ENCODE measurements at places on chromosomes 6 and 20.
A peak's percentile ranks its signal among the peaks of the same experiment; 100 is the strongest.

DNA sequence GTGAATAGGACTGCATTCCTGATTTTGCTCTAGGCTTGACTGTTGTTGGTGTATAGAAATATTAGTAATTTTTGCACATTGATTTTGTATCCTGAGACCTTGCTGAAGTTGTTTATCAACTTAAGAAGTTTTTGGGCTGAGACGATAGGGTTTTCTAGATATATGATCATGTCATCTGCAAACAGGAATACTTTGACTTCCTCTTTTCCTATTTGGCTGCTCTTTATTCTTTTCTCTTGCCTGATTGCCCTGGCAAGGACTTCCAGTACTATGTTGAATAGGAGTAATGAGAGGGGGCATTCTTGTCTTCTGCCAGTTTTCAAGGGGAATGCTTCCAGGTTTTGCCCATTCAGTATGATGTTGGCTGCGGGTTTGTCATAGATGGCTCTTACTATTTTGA lies 13.4 kb downstream of the HLA-DOB start:
- DNase-seq: no peak

DNA sequence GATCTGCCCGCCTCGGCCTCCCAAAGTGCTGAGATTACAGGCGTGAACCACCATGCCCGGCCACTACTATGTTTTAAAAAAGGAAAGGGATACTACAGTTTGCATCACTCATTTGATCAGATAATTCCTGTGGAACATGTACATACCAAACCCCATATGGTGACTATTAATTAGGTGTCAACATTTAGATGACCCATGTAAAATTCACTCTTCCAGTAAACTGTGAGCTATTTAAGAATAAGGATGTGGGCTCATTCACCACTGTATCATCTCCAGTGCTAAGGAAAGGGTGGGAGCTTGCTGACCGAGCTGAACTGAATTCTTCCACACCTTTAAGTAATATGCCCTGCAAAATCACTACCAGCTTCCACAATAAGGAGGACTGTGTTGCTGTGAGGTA lies 127.5 kb downstream of the BTBD9 start:
- no peak for DNase-seq

- no peak for DNase-seq
These were observed 63.7 kb downstream of the SLC22A23 start for GRCh38 chr6:3392930-3393835.

GRCh38 chr6:39706819-39707335 lies 18.3 kb downstream of the KIF6 start:
- DNase-seq: no peak

GRCh38 chr6:11732036-11732631 lies 46.5 kb downstream of the ADTRP start:
- peak; percentile 70 for DNase-seq

GRCh38 chr20:40265825-40266533 lies 423.1 kb downstream of the MAFB start:
- no peak for DNase-seq

DNA sequence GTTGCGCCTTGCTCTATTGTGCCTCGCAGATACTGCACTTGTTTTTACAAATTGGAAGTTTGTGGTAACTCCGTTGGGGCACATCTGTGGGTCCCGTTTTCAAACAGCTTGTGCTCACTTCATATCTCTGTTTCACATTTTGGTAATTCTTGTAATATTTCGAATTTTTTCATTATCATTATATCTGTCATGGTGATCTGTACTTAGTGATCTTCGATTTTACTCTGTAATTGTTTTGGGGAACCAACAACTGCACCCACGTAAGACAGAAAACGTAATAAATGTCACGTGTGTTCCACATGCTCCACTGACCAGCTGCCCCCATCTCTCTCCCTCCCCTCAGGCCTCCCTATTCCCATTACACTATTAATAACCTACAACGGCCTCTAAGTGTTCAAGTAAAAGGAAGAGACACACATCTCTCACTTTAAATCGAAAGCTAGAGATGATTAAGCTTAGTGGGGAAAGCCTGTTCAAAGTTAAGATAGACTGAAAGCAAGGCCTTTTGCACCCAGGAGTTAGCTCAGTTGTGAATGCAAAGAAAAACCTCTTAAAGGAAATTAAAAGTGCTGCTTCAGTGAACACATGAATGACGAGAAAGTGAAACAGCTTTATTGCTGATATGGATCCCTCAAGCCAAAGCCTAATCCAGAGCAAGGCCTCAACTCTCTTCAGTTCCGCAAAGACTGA lies 26.9 kb downstream of the TTLL2 start:
- DNase-seq: peak; percentile 10

DNA sequence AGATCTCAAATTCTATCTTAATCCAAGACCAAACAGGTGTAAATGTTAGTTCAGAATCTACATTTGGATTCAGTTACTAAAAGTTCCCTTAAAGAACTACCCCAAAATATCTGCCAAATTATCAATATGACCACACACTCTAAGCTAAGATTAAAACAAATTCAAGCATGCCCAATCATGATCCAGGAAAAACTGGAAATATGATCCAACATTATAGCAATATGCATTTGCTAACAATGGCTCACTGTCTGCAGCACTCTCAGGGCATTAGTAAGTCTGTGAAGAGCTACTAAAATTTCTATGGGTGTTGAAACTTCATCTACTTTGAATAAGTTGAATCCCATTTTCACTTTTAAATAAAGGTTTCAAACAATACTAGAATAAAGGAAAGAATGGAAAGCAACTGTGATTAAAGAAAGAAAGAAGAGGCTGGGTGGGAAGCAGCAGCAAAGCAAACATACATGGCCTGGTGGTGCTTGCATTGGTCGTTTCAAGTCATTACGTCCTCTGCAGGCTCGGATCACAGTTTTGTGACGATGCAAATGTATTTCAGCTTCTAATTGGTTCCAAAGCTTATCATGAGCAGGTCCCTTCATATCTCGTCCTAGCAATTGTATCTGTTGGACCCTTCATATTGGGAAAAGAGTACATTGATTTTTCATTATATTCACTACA lies 29.2 kb downstream of the GOPC start:
- DNase-seq: no peak

GRCh38 chr20:24823176-24823784 lies 125.8 kb upstream of the CST7 start:
- no peak for DNase-seq

- DNase-seq: no peak
These were observed 165.5 kb upstream of the ECI2 start for GRCh38 chr6:4300917-4301316.

GRCh38 chr6:139891471-139891870 lies 517.0 kb upstream of the CITED2 start:
- DNase-seq: no peak

GRCh38 chr20:2527762-2528161 lies 8.6 kb upstream of the TMC2 start:
- no peak for DNase-seq

DNA sequence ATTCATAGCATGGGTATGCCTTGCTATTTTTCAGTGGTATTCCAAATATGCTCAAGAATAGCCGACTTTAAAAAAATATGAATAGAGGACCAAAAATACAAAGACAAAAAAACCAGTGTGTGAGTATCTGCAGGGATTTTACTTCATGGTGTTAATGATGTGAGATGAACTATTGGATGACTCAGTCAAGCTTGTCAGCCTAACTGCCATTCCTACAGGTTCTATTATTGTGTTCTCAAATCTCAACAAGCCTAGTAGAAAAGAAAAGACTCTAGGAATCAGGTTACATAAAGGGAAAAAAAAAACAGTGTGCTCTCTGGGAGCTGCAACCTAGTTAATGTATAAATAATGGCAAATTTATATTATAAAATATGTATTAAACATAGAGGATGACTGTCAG lies 588.4 kb upstream of the BTBD3 start:
- no peak for DNase-seq

GRCh38 chr20:61041481-61041880 lies 210.6 kb upstream of the CDH4 start:
- no peak for DNase-seq

GRCh38 chr6:56169366-56169765 lies 78.0 kb downstream of the COL21A1 start:
- DNase-seq: no peak

Measured in activated CD4-positive, alpha-beta T cell treated with anti-CD3 and anti-CD28 coated beads, Interleukin-2, amount 50 U/mL, for 48 hours (primary cell).